Natural killer cell treated with Interleukin-12 subunit alpha and Interleukin-12 subunit beta and Interleukin-15 and Interleukin-18, amount 100 ng/mL, for 72 hours (primary cell): ENCODE measurements at places on chromosomes 2 and 18. TPM values are rescaled to one million over a fixed set of nuclear protein-coding genes. Genes with fewer than 3 reads are reported as not detected.

- DNase-seq = no peak
- no peaks in the 10 kb centered on the region for H3K27me3 ChIP-seq
- H3K27ac ChIP-seq = no peak overlapping the region
- no peak overlapping the region for H3K4me3 ChIP-seq
- no peaks in the 10 kb centered on the region for H3K4me1 ChIP-seq
Observed at GRCh38 chr2:163692611-163693482, 43.0 kb downstream of the FIGN start.

- H3K27me3 ChIP-seq = no peaks in the 10 kb centered on the region
- H3K4me3 ChIP-seq = no peak overlapping the region
- H3K27ac ChIP-seq = no peak overlapping the region
- no peaks in the 10 kb centered on the region for H3K36me3 ChIP-seq
Observed at GRCh38 chr18:58364876-58365528, 263.9 kb downstream of the ALPK2 start.

DNA sequence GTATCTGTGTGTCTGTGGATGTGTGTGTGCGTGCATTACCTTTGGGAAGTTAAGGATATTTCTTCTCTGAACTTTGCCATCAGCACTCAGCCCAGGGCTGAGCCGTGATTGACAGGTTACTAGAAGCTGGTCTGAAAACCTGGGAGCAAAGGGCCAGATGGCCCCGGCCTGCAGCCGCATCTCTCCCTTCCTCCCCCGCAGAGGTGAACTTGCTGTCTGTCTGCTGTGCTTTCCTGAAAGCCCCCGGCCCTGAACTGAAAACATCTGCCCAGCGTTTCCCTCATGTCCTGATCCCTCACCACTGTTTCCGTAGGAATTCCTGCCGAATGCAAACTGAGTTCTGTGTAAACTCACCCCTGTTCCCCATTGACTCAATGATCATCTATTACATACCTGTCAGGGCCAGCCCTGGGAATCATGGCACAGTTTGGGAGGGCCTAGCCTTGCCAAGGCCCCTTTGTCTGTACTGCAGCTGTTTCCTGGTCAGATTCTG lies 45.8 kb downstream of the MYCN start:
- H3K27me3 ChIP-seq = no peaks in the 10 kb centered on the region
- no peak overlapping the region for H3K27ac ChIP-seq
- no peak overlapping the region for H3K4me3 ChIP-seq
- DNase-seq = no peak
- H3K36me3 ChIP-seq = no peaks in the 10 kb centered on the region

DNA sequence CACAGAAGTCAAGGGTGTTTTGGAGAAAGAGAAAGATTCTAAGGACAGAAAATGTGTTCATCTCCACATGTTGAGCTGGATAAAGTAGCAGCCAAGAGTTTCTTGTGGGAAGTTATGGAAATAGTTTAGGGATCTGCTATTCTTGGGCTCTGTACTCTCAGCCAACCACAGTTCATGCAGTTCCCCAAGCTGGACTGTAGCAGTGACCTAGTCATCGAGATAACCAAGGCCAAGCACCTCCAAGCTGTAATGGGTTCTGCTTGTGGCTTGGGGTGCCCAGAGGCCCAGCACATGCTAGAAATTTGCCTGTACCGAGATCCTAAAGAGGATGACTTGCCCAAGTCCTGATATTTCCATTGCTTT lies 91.9 kb upstream of the RASGRP3 start:
- no peak overlapping the region for H3K27ac ChIP-seq
- H3K27me3 ChIP-seq = peaks cover 7% of the 10 kb centered on the region
- no peaks in the 10 kb centered on the region for H3K4me1 ChIP-seq
- H3K36me3 ChIP-seq = no peaks in the 10 kb centered on the region
- no peak overlapping the region for H3K4me3 ChIP-seq

- no peak overlapping the region for H3K27ac ChIP-seq
- H3K36me3 ChIP-seq = no peaks in the 10 kb centered on the region
- H3K27me3 ChIP-seq = peaks cover 45% of the 10 kb centered on the region
Observed at GRCh38 chr18:59286341-59286740, 13.1 kb upstream of the RAX start.

DNA sequence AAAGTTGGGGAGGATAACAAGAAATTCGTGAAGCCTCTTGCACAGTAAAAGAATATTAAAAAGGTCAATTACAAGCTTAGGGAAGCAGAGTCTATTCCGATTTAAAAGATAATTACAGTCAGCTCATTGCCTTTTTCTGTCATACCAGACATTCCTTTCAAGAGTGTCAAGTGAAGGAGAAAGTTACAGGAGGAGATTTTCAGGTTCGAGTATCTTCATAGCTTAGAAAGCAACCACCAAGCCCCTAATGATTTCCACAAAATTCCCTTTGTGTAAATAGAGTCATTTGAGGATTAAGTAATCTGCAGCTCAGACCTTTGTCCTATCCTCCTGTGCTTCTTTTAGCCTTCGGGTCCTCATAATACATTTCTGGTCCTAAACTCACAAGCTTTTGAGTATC lies 414.9 kb downstream of the CDH2 start:
- H3K27me3 ChIP-seq = no peaks in the 10 kb centered on the region
- H3K4me3 ChIP-seq = no peak overlapping the region
- H3K27ac ChIP-seq = no peak overlapping the region
- no peaks in the 10 kb centered on the region for H3K36me3 ChIP-seq
- no peaks in the 10 kb centered on the region for H3K4me1 ChIP-seq

DNA sequence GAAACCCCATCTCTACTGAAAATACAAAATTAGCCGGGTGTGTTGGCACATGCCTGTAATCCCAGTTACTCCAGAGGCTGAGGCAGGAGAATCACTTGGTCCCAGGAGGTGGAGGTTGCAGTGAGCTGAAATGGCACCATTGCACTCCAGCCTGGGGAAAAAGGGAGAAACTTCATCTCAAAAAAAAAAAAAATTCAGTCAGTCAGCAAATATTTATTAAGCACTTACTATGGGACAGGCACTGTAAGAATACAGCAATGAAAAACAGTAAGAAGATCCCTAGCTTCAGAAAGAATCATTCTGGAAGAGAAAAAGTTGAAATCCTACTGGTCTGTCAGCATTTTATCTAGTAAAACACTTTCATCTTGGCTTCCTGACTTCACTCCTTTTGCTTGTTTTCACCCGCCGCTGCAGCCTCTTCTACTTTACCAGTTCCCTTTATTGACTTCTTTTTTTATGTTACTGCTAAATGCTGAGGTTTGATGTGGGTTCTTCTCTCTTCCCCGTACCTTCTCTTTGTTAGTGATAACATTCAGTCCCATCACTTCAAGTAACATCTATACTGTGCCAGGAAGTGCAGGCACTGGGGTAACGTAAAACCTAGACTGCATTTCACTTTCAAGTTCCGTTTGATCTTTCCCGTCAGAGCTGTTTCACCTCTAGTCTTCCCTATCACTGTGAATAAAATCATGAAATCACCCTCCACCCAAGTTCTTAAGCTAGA lies 10.8 kb upstream of the TAF4B start:
- no peaks in the 10 kb centered on the region for H3K36me3 ChIP-seq
- H3K4me1 ChIP-seq = peaks cover 10% of the 10 kb centered on the region
- no peaks in the 10 kb centered on the region for H3K27me3 ChIP-seq
- H3K4me3 ChIP-seq = peak overlapping the region; percentile 82

DNA sequence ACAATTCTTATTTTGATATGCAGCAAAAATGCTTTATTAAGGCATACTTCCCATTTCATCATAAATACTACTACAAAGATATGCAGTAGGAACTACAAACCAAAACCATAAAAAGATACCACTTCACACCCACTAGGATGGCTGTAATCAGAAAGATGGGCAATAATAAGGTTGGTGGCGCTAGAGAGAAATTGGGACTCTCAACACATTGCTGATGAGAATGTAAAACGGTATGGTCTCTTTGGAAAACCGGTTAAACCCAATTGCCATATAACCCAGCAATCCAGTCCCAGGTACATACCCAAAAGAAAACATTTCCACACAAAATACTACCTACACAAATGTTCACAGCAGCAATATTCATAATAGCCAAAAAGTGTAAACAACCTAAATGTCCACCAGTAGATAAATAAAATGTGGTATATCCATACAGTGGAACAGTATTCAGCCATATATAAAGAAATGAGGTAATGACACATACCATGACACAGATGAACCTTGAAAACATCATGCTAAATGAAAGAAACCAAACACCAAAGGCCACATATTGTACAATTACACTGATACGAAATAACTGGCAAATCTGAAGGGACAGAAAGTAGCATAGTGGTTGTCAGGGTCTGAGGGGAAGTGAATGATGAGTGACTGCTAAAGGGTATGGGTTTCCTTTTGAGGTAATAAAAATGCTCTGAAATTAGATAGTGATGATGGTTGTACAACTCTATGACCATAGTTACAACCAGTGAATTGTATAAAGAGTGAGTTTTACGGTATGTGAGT lies 12.7 kb downstream of the SP3 start:
- H3K27me3 ChIP-seq = no peaks in the 10 kb centered on the region
- H3K4me3 ChIP-seq = peak overlapping the region; percentile 29
- H3K4me1 ChIP-seq = peaks cover 82% of the 10 kb centered on the region
- peak overlapping the region; percentile 38 for H3K27ac ChIP-seq
- no peak for DNase-seq
- H3K36me3 ChIP-seq = peaks cover 34% of the 10 kb centered on the region

The SIX2 gene
- total RNA-seq = not detected

The ASIC4 gene
- not detected for total RNA-seq
